ENCODE measurements at places on chromosomes 4 and X. TPM values are rescaled to one million over a fixed set of nuclear protein-coding genes. Genes with fewer than 3 reads are reported as not detected.

PDLIM5 gene
- total RNA-seq: 29.1 TPM

GPC3 gene
- total RNA-seq: not detected

CHRDL1 gene
- 0.67 TPM for total RNA-seq

AREG gene
- 10.0 TPM for total RNA-seq

NAP1L3 gene
- total RNA-seq: 0.89 TPM

PDZD4 gene
- total RNA-seq: 0.50 TPM

SLC10A3 gene
- 26.2 TPM for total RNA-seq

NHS gene
- total RNA-seq: 11.6 TPM

NDST3 gene
- total RNA-seq: under 0.01 TPM

USP17L5 gene
- not detected for total RNA-seq

TCEAL2 gene
- total RNA-seq: not detected

VCX3A gene
- not detected for total RNA-seq

XG gene
- total RNA-seq: not detected

DCAF4L1 gene
- total RNA-seq: not detected

WDR17 gene
- total RNA-seq: 1.3 TPM

MAB21L2 gene
- 0.67 TPM for total RNA-seq

Data from bronchus fibroblast of lung (primary cell).